Epithelial cell of proximal tubule (primary cell): ENCODE measurements at places on chromosomes 13 and 19. TPM values are rescaled to one million over a fixed set of nuclear protein-coding genes. Genes with fewer than 3 reads are reported as not detected.

The ARL11 gene
- 0.06 and 0.07 TPM in 2 replicates for total RNA-seq

The ZNF728 gene
- total RNA-seq: not detected in 2 replicates

The FXYD1 gene
- not detected in 2 replicates for total RNA-seq

The NTF4 gene
- total RNA-seq: 0.22 and 1.3 TPM in 2 replicates

The PLK5 gene
- not detected in 2 replicates for total RNA-seq

The ZNF382 gene
- 3.9 and 8.6 TPM in 2 replicates for total RNA-seq

The PPP6R1 gene
- total RNA-seq: 43.8 and 62.5 TPM in 2 replicates

The CYP4F3 gene
- not detected in 2 replicates for total RNA-seq

The NCAN gene
- total RNA-seq: not detected in 2 replicates

The IGSF23 gene
- 0.12 TPM in 1 of 2 replicates, not detected in the other for total RNA-seq

The ADPRHL1 gene
- total RNA-seq: 2.2 and 3.3 TPM in 2 replicates

The CLDN10 gene
- total RNA-seq: 24.3 and 65.2 TPM in 2 replicates

The MBD3L2 gene
- not detected in 2 replicates for total RNA-seq

The CD37 gene
- total RNA-seq: not detected in 2 replicates

The SBK2 gene
- total RNA-seq: 0.58 and 2.9 TPM in 2 replicates

The CPB2 gene
- not detected in 2 replicates for total RNA-seq

The MEIOSIN gene
- total RNA-seq: not detected in 2 replicates

The ZNF69 gene
- total RNA-seq: 11.0 and 15.0 TPM in 2 replicates

The FAM83E gene
- total RNA-seq: 0.14 and 0.40 TPM in 2 replicates
